ENCODE measurements at places on chromosomes 3 and 15.

DNA sequence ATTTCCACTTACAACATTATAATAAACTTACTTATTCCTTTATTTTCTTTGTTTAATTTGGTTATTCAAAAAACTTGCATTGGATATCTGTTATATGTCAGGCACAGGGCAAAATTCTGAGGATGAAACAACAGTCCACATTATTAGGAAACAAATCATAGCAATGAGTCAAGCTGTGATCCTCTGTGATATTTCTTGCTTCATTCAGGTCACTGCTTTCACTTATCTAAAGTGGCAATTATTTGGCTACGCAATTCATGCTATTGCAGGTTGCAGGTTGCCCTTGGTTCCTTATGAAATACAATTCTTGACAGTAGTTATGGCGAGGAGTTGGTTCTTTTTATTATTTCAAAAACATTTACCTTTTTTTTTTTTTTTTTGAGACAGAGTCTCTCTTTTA is 66.4 kb upstream of the CNTN6 start:
- no peak for DNase-seq

- peak; percentile 91 for DNase-seq
Observed at GRCh38 chr3:107987036-107987939, 103.5 kb downstream of the CD47 start.

- no peak for DNase-seq
Observed at GRCh38 chr3:178201714-178202113, 334.5 kb upstream of the KCNMB2 start.

GRCh38 chr3:186254676-186255650 is 107.1 kb downstream of the DGKG start:
- peak; percentile 90 for DNase-seq

DNA sequence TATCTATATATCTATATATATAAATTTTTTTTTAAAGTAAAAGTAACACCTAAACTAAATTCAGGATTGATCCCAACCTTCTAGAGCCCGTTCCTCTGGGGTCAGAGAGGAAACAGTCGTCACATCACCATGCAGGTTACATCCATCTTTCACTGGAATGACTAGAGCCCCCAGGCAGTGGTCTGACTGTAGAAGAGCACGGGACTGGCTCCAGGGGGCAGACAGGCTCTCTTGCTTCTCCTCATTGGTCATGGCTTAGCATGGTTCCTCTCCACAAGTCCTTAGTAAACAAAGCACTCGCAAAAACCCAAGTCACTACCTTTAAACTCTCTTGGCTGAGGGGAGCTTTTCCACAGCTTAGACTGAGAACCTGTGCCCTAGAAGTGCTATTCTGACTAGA is 110.5 kb downstream of the NR2F2 start:
- DNase-seq: no peak

DNA sequence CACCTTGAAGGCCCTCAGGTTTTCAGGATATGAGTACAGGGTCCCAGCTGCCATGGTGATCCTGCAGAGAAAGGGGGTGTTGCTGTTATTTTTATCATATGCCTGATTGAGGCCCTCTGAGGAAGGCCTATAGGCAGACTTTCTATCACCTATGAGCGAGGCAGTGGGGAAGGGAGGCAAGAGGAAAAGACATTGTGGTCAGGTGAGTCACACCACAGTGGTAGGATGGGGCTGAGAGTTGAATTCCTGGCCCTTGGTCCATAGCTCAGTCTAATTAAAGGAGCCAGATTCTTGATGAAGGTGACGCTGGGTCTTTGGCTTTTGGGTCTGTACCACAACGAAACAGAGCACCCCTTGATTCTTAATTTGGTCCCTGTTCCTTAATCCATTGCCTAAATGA is 72.7 kb downstream of the ZNF621 start:
- no peak for DNase-seq

DNA sequence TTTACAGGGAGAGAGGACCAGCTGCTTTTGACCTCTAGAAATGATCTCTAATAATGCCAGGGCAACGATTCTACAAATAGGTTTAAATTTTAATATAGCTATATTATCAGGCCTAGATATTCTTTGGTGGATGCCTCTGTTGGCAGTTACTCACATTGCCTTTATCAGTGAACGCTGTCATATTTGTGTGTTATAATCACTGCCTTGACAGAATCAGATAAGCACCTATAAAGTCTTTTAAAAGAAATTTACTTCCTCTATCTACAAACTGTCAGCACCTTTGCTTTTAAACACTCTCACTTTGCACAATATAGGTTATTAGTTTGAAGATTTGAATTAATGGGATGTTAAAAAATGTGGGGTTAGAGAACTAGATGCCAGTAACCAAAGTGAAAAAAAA is 324.1 kb downstream of the ZIC1 start:
- no peak for DNase-seq

DNA sequence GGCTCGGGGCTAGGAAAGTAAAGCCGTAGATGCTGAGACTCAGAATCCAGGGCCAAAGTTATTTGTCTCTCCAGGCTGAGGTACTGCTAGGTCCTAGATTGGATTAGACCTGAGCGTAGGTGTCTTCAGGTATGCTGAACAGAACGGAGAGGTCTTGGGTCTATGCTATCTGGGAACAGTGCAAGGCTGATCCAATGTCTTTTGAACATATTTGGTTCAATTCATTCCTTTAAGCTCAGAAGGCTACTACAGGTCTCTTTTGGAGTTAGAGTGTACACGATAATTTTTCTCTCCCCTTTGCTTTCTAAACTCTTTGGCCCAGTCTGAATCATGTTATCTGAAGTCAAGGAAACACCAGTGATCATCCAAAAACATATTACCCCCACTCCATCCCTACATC is 137.5 kb upstream of the TBL1XR1 start:
- no peak for DNase-seq

GRCh38 chr3:178669758-178670157 is 133.5 kb downstream of the KCNMB2 start:
- no peak for DNase-seq

- no peak for DNase-seq
Observed at GRCh38 chr3:157527131-157527881, 24.1 kb upstream of the VEPH1 start.

GRCh38 chr3:61666615-61667330 is 105.4 kb downstream of the PTPRG start:
- no peak for DNase-seq

DNA sequence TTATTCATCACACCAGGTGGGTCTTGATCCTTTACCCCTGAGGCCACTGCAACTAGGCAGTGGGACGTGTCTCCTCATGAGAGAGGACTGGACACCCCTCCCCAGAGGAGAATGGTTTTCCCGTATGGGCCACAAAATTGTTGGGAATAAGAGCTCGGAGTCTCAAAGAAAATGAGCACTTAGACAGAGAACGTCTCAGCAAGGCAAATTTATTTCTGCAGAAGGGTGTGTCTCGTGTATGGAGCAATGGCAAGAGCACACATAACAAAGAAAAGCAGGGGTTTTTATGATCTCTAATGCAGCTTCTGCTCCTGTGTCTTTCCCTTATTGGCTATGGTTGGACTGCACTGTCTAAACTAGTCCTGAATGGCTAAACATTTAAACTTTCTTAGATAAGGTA is 803.5 kb downstream of the PLOD2 start:
- DNase-seq: no peak
